ENCODE measurements at places on chromosomes 3 and 15.

DNA sequence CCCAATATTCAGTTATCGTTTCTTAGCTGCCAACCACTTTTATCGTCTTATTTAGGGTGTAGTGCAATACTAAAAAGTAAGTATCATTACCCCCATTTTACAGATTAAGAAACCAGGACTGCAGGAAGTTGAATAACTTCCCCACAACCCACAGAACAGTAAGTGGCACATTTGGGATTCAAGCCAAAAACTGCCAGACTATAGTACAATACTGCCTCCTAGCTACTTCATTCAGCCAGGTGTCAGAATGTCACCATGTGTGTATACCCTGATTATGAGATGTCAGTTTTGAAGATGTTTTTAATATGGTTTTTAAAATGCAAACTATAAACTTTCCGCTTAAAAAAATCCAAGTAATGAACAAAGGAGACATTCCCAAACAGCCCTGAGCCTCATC is 74.2 kb upstream of the PROK2 start:
- DNase-seq = no peak

- no peak for DNase-seq
These were observed 5.6 kb downstream of the GABRB3 start for GRCh38 chr15:26767169-26767670.

DNA sequence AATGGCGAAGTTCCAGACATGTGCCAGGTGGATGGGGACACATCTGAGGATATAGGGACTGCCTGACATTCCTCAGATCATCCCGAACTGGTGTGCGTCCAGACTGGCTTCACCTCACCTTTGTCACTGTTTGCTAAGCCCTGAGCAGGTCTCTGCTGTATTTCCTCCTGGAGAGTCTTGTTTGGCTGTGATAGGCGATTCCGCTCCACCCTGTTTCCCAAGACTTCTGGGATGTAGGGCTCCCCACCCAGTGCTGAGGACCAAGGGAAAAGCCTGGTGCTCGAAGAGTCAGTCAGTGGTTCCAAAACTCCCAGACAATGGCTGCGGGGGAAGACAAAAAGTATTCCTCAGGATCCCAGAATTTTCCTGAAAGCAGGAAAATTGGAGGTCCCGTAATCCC is 11.1 kb upstream of the FURIN start:
- no peak for DNase-seq

DNA sequence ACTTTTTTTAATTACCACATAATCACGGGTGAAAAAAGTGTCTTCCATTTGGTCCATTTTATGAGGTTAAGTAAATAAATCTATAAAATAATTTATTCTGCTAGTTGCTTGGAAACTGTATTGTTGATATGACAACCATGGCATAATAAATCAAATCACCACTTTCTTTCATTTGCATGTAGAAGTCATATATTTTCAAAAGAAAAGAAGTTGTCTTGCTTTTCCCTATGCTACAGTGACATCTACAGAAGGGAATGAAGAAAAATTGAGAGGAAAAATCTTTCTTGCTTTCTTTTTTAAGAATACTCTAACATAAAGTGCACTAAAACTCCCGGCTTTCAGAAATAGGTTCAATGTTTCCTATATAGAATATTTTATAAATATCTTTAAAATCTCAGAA is 228.5 kb downstream of the ZBBX start:
- no peak for DNase-seq

- DNase-seq = no peak
These were observed 102.4 kb downstream of the FMN1 start for GRCh38 chr15:33091983-33092693.

- DNase-seq = no peak
These were observed 234.1 kb downstream of the GREM1 start for GRCh38 chr15:32951736-32952464.

DNA sequence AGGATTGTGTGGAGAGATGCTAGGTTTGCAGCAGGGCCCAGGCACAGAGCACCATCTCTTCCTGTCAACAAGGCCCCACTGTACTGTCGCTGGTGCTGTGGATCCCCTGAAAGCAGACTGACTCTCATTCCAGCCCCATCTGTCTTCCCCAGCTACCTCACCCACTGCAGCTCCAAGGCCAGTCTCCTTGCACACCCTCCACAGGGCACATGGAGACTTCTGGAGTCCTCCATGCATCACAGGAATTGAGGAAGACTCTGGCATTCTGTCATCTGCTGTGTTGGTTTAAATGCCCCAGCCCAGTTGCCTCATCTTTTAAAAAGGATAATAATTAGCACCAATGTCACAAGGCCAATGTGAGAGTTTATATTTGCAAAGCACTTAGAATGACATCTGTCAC is 301.2 kb downstream of the RPLP1 start:
- DNase-seq = no peak

DNA sequence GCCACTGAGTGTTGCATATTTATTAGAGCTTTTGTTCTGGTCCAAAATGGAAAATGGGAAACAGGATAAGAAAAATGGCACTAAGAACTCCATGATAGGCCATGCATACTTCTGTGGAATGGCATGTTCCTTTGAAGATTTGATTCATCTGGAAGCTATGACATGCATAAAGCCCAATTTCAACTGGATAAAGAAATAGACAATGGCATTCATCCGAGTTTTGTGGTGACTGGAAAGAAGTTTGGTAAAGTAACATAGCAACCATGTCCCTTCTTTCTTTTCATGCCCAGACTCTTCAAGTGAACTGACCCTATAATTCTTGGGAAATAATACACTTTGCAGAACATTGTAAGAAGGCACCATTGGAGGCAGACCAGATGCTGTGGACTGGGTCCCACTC is 368.4 kb upstream of the IL12A start:
- no peak for DNase-seq

DNA sequence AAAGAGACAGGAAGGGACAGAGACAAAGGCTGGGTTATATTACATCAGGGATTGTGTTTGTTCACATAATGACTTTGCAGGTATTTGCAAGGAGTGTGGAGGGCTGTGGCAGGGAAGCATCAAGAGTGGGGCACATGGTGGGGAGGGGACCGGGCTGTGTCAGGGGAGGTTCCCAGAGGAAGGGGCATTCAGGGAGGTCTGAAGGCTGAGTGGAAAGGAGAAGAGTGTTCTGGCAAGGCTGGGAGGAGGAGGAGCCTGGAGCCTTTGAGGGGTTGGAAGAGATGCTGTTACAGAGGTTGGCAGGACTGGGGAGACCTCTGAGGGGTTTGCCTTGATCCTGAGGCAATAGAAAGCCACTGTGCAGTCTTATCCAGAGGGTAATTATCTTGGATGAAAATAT is 49.4 kb downstream of the EXOG start:
- DNase-seq = no peak

- DNase-seq = no peak
These were observed 93.4 kb downstream of the THRB start for GRCh38 chr3:24401090-24401810.

DNA sequence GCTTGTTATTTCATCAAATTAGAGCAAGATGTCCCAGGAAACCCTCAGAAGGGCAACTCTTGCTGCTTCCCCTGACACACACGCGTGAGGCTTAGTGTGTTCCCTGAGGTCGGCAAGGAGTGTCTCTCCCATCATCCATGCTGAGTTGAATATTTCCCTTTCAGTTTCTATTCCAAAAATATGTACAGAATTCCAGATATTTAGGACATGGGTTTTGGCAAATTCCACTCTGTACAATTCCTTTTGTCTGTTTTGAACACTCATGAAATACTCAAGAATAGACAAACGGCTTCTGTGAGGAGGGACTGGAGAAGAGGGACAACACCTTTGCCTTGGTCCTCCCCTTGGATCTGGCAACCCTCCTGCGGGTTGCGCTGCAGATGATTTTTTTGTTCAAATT is 138.0 kb downstream of the DUT start:
- DNase-seq = no peak

- no peak for DNase-seq
These were observed 383.7 kb upstream of the PPP2R3A start for GRCh38 chr3:135581806-135582205.
